ENCODE measurements at places on chromosomes 7 and 10.
A peak's percentile ranks its signal among the peaks of the same experiment; 100 is the strongest.

DNA sequence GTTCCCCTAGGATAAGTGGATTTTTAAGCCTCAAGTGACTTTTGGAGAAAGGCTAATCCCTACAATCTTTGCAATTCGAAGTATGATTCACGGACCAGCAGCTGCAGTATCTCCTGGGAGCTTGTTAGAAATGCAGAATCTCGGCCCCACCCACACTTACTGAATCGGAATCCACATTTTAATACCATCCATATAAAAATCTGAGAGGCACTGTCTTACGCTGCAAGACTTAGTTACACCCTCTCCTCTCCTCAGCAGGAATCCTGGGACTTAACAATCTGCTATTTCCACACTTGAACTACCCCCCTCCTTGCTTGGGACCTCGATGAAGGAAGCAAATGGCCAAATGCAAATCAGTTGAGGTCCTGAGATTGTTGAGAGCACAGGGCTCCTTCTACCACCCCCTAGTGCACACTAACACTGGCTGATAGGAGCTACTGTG lies 21.0 kb downstream of the ITPRIP start:
- DNase-seq: no peak

GRCh38 chr10:84193846-84194423 lies 402 bp upstream of the CDHR1 start:
- no peak for DNase-seq

DNA sequence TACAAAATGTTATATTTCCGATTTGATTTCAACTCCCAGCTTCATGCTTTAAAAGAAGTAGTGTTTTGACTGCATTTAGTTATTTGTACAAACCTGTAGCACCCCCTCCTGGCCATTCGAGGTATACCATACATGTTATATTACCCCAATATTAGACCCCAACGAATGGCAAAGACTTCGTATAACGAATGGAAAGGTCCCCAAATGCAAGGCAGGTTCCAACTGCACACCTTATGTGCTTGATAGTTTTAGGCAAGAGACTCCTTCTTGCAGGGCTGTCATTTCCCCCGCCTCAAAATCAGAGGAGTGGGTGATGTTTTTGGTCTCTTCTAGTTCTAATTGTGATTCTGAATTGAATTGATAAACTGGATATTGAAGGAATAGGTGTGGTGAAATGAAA lies 101.1 kb upstream of the TARP start:
- peak; percentile 26 for DNase-seq

DNA sequence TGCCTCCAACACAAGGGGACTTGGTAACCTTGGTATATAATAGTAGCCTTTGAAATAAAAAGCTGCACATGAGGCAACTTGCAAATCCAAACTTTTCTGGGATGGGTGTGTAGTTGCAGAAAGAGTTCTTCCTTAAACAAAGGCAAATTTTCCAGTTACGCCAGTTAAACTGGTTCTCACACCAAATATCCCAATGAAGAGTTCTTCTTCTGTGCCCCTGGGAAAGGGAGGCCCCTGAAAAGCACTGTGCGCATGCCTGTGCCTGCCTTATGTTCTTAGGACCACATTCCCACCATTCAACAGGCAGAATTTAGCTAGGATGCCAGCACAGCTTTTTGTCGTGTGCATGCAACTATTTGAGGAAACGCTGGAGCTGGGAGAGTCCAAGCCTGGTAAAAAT lies 164.8 kb upstream of the SLC25A13 start:
- DNase-seq: no peak

GRCh38 chr10:118565301-118566075 lies 30.0 kb downstream of the PRLHR start:
- DNase-seq: no peak

DNA sequence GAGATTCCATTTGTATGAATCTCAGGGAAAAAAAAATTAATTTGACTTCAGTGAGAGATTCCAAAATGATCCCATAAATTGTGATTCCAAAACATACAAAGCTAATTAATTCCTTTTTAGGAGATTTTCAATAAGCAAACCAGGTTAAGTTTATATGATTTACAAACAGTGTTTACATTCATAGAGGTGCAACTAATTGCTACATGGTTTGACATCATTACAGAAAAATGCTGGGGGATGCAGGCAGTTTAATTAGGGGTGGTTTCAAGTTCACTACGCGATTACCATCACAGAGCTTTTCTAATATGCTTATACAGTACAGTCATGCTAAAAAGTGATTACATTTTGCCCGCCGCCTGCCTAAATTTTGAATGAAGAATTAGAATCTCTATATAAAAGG lies 143.2 kb upstream of the MGMT start:
- DNase-seq: no peak

GRCh38 chr10:50593523-50594376 lies 30.0 kb downstream of the SGMS1 start:
- DNase-seq: no peak

DNA sequence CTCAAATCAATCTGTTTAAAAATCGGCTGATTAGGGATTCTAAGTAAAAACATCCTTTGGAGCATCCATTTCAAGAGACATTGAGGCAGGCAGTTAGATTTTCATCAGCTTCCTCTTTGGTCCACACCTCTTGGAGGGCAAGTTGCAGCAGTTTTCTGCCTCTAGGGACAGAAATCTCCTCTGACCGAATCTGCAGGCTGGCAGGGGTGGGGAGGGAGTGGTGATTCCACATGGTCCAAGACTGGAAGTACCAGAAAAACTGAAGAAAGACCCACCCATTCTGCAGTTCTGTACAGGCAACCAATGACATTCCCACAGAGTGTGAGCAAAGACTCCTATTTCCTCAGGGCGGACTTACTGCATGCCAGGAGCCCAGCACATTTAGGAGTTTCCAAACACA lies 29.0 kb downstream of the FGFBP3 start:
- DNase-seq: no peak

DNA sequence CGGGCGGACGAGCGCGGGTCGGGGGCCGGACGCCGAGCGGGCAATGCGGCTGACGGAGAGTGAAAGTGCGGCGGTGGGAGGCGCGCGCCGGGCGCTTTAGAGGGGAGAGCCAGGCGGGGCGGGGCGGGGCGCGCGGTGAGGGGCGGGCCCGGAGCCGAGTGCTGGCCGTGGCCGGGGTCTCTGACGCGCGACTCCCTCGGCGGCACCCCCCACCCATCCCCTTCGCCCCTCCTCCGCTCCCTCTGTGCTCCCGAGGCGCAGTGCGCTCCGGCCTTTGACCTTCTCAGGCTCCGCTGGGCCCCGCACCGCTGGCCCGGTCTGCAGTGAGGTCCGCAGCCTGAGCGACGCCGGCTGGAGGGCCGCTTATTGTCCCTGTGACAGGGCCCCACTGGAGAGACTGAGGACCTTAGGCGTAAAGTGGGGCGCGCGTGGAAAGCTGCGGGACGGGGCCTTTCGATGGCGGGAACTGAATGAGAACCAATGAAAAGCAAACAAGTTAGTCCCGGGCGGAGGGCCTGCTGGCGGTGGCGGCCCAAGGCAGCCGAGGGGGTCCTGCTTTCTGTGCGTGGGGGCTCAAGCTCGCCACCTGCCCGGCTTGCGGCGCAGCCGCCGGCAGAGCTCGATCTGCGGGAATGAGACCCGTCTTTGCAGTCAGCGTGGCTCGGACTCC lies at the start of gene CXCL12:
Gene CXCL12, minus strand, starts transcription at position 72 of the 670 bp plus-strand sequence. CDS start 92 bp downstream, outside the sequence.
- no peak for DNase-seq

GRCh38 chr10:5537684-5538083 lies 12.9 kb downstream of the CALML3 start:
- DNase-seq: no peak

GRCh38 chr10:14016931-14017333 lies 313.8 kb downstream of the FRMD4A start:
- no peak for DNase-seq

DNA sequence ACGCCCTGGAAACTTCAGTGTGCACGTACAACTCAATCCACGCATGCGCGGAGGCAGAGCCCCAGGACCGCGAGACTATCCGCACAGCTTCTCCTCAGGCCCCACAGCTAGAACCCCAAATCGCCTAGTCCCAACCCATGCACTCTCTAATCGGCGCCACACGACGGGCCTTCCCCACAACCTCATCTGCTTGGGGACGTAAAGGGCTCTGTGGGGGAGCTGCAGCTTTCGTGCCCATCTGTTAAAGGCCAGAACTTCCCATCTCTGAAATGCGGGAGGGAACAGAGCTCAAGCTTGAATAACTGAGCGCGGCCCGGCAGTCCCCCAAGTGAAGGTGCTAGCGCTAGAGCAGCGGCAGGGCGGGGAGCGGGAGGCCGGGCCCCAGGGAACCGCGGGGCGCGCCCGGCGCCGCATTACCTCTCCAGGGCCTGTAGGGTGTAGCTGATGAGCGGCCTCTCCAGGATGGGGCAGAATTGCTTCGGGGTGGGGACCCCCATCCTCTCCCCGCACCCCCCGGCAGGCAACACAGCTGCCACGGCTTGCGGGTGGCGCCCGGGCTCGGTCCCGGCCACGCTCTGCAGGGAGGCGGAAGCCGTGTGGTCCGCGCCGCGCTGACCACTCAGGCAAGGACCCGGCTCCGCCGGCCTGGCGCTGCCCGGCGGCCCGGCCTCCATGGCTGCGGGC lies 547 bp downstream of the CRPPA start:
- peak; percentile 64 for DNase-seq

GRCh38 chr10:120953897-120954296 lies 102.7 kb downstream of the WDR11 start:
- DNase-seq: no peak

DNA sequence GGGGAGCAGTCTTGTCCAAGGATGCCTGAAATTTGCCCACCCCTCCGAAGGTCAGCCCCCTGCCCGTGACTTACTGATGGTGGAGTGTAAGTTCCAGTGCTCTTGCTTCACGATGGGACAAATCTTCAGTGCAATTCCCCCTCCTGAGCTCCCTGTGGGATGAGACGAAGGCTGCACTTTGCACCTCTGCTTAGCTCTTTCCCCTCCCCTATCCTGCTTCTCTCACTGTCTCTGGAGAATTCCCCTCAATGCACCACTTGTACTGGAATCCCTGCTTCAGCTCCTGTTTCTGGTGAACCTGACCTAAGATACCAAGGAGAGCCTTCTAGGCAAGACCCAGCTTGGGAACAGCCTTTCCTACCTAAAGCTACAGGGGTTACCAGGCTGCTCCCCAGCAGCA lies 122.9 kb upstream of the ZMIZ1 start:
- no peak for DNase-seq
